Fibroblast of lung (primary cell): ENCODE measurements at places on chromosomes 16 and 17. TPM values are rescaled to one million over a fixed set of nuclear protein-coding genes. Genes with fewer than 3 reads are reported as not detected.

GRCh38 chr17:6654841-6655731, 3.5 kb downstream of the C17orf100 start:
- peak; percentile 6 for DNase-seq

The SOCS7 gene
- 4.8 and 5.2 TPM in 2 replicates for polyA plus RNA-seq

DNA sequence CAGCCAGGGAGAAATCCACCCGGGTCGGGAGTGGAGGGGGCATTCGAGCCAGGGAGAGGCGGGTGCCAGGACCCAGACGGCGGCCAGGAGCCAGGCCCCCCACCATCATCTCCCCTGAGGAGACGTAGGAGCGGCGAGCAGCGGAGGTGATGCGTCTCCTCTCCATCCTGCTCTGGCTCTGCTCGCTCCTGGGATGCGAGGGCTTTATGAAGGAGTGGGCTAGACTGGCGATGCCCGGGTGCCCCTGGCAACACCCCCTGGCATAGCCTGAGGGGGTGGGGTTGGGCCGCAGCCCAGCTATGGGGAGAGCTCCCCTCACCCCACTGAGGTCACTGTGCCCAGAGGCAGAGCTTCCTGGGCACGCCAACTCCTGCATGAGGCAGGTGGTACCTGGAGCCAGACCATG, at the start of gene GFAP:
Gene GFAP (minus strand): TSS at position 180 of the 406 bp plus-strand sequence. CDS start 14 bp downstream, at position 166.
- DNase-seq: no peak

The HOXB6 gene
- 28.9 and 42.1 TPM in 2 replicates for polyA plus RNA-seq

The TMEM100 gene
- polyA plus RNA-seq: 2.2 and 3.5 TPM in 2 replicates

- DNase-seq: no peak
Measured at GRCh38 chr16:474420-475122, 49.1 kb downstream of the RAB11FIP3 start.

- DNase-seq: no peak
Measured at GRCh38 chr16:67881621-67882161, 3.0 kb upstream of the NRN1L start.

The TIMP2 gene
- polyA plus RNA-seq: 607 and 745 TPM in 2 replicates

DNA sequence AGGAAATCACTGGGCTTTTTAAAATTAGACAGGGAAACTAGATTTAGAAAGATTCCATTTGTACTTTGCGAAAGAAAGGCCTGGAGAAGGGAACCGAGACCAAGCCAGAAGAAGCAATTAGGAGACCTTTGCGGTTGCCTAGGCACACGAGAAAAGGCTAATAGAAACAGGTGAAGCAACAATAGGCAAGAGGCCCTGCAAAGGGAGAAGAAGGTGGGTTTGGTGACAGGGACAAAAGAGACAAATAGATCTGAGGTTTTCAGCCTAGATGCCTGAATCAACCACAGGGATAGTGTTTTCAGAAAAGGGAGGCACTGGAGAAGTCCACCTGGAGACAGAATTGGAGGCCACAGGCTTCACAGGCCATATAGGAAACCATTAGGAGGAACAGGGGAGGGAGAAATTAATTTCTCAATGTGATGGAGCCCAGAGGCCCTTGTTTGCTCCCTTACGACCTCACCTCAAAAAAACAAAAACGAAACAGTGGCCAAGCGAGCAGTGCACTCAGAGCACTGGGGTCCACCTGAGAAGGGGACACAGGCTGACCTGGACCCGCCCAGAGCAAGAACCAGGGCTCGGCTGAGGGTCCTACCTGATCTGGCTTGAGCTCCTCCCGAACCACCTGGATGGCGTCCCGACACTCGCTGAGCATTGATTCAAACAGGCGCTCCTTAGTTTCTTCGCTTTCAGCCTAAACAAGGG, 22.3 kb downstream of the SRP68 start:
- DNase-seq: no peak

The NLE1 gene
- 9.4 and 10.9 TPM in 2 replicates for polyA plus RNA-seq

The TOP2A gene
- polyA plus RNA-seq: 39.2 and 122 TPM in 2 replicates

GRCh38 chr16:67661101-67661761, 471 bp downstream of the PARD6A start:
- peak; percentile 56 for DNase-seq

DNA sequence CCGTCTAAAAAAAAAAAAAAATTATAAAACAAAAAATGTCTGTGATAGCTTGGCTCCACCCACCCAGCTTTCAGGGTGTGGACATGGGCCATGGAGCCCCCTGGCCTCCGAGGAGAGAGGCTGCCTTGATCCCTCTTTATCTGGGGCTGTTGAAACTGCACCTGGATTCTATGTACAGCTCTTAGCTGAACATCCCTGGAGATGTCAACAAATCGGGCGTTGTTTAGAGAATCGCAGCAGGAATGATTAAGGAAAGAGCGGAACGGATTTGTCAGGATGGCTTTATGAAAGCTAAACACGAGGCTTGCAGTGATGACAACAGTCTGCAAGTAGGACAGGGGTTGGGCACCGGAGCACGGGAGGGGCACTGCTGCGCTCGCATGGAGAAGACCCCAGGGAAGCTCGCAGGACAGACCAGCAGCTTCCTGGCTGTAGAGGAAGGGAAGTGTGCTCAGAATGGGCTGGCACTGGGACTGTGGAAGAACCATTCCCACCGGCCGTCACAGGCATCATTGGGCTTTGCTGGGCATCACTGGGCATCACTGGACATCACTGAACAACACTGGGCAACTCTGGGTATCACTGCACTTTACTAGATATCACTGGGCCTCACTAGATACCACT, 195.8 kb upstream of the FOXF1 start:
- DNase-seq: no peak

DNA sequence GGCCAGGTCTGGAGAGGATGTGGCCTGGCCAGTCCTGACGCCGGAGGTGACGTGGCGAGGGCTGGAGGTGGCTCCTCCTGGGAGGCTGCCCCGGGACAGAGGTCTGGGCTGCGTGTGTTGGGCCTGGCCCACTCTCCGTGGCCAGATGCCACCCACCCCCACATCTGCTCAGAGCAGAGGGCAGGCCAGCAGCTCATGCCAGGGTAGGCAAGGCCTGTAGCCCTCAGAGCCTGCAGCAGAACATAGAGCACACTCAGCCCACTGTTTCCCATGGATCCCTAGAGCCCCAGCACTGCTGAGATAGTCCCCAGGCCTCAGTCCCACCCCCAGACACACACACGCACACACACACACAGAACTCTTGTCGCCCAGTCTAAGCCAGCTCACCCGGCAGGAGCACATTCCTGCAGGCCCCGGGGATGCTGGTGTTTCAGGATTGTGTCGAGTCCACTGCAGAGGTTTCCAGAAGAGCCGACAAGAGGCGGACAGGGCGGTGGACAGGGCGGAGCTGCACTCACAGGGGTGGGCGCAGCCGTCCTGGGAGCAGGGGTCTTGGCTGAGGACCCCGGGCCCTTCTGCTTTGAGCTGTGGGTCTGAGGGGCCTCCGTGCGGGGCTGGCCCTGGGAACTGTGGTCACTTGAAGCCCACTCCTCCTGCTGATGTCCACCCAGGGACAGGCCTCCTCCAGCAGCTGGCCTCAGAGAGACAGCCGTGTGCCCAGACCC, 33.4 kb downstream of the SOX8 start:
- DNase-seq: no peak

The CCDC57 gene
- polyA plus RNA-seq: 4.3 and 7.1 TPM in 2 replicates

GRCh38 chr17:72671016-72671415, 421.5 kb downstream of the SLC39A11 start:
- DNase-seq: no peak

DNA sequence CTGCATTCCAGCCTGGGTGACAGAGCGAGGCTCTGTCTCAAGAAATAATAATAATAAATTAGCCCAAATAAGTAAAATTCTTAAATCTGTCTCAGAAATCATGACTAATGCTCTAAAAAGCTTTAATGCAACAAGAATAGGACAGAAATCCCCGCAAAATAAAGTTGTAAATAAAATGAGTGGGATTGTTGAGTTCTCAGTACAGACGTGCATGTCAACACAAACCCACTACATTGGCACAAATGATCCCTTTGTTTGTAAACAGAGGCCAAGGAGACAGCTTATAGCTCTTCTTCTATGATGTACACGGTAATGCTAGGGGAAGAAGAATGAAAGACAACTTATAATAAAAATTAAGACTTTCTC, 6.0 kb downstream of the STAT5B start:
- DNase-seq: no peak

The ZNF469 gene
- polyA plus RNA-seq: 0.82 and 0.86 TPM in 2 replicates

DNA sequence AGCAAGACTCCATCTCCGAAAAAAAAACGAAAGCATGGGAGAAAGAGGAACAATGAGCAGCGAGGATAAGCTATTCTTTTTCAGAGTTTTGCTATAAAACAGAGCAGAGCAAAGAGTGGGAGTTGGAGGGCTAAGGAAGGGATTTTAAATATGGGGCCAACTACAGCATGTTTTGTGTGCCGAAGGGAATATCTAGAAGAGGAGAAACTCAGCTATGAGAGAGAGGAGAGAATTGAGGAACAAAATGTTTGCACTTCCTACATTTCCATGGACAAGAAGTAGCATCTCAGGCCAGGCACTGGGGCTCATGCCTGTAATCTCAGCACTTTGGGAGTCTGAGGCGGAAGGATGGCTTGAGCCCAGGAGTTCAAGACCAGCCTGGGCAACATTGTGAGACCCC, 13.1 kb upstream of the GRB2 start:
- no peak for DNase-seq

DNA sequence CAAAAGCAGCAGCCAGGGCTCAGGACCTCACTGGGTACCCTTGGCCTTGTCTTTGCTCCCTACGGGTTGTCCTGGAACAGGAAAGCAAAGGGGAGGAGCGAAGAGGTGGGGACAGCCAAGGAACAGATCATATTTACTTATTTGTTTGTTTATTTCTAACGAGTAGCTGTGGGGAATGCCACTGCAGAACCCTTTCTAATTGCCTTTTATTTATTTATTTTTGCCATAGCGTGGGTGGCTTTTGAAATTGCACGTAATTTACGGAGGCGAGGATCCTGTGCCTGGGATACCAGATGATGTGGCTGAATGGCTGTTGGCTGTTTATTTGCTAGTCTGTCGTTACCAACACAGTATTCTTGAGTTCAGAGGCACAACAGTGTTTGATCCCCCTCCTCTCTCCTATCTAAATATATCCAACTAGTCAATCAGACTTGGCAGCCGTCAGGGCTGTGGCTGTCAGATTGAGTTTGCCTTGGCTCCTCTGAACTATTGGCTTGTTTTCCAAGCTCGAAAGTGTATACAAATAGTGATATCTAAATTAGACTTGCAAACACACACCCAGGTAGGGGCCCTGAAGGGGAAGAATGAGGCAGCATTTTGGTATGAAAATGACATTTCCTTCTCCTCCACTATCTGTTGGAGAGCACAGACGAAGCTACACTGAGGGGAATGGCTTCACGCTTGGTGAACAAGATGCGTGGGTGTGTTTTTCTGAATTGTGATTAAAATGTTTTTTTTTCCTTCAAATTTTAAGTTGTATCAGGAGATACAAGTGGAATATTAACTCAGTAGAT, 110.4 kb downstream of the MSI2 start:
- DNase-seq: no peak
